ENCODE measurements at places on chromosomes 1 and 21. TPM values are rescaled to one million over a fixed set of nuclear protein-coding genes. Genes with fewer than 3 reads are reported as not detected.

Gene LAMC1
- 268 TPM for polyA plus RNA-seq

GRCh38 chr1:162550925-162551324 is 10.6 kb upstream of the UAP1 start:
- no peak for DNase-seq

- no peak for DNase-seq
These were observed 42.2 kb upstream of the COL18A1 start for GRCh38 chr21:45362748-45363145.

GRCh38 chr1:23163395-23163794 is 5.3 kb downstream of the LUZP1 start:
- DNase-seq = no peak

- DNase-seq = no peak
These were observed 11.7 kb upstream of the CD101 start for GRCh38 chr1:116989835-116990234.

GRCh38 chr1:66494482-66494881 is 39.5 kb upstream of the SGIP1 start:
- no peak for DNase-seq

DNA sequence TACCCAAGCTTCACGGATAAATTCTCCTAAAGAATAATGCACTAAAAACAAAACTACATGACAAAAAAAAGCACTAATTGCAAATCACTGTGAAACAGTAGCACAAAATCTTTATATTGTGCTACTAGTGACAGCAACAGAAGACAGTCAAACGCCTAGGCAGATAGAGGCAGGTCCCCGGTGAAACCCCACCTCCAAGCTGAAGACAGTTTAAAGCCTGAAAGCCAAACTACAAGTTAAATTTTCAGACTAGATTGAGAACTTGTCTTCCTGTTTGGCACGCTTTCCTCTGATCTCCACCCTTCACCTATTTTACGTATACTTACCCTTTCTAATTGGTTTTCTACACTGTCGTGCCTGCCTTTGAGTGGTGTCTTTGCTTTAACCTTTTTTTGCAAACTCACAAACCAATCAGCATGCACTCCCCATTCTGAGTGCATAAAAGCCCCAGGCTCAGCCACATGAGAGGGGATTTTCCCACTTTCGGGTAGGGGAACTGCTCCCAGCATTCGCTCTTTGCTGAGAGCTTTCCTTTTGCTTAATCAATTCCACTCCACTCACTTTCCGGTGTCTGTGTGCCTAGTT is 3.6 kb upstream of the BACH1 start:
- no peak for DNase-seq

DNA sequence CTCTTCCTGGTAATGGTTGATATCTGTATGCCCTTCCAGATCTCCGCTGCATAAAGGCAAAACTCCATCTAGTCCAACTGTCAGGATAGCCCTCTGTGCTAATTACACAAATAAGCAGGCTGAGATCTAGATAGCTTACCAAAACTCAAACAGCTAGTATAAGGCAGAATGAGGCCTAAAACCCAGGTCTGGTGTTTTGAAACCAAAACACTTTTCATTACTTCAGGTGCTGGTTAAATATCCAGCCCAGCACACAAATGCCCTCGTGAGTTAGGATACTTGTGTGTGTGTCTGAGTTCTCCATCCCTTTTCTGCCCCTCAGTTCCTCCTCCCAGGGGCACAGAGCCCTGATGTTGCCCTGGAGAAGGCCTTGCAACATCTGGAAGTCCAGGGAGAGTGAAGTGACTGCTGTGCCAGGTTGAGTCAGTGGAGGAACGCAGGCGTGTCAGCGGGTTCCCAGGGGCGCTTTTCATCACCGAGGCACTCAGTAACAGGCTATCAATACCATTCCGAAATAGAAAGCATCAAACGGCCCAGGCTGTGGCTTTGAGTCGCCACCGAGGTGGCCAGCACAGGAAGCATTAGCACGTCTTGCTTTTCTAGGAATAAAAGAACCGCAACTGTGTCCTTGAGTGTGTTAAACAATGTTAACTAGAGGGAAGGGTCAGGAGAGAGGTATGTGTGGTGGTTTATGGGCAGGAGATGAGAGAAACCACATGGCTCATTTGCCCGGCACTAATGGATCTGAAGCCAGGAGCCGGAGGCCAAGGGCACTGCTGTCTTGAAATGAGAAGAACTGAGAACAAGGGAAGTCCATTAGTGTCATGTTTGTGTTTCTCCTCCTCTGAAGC is 90.7 kb upstream of the WLS start:
- no peak for DNase-seq

GRCh38 chr1:6392809-6393399 is 663 bp downstream of the ACOT7 start:
- DNase-seq = no peak

DNA sequence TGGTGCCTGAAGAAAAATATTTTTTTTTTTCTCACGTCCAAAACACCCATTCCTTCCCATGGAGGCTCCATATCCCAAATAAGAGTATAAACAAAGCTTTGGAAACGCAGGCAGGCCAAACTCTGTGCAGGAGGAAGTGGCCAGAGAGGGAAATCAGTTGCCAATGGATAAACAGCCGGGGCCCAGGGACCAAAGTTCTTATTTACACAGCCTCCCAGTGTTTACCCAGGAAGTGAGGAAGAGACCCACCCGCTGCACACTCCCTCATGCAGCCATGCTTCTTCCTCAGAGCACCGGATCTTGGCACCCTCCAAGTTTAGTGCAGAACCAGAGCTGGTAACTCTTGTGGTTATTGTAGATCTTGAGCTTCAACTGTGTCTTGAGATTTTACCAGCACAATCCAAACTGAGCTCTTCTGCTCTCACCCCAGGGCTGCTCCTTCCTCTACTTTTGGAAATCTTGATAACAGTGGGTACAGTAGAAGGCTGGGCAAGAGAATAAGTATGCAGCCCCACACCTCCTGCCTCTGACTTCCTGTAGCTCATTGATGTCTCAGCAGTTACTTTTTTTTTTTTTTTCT is 14.2 kb downstream of the MARCKSL1 start:
- no peak for DNase-seq

Measured in renal pelvis (tissue), 12 donors.